ENCODE measurements at places on chromosomes 11 and 22.

DNA sequence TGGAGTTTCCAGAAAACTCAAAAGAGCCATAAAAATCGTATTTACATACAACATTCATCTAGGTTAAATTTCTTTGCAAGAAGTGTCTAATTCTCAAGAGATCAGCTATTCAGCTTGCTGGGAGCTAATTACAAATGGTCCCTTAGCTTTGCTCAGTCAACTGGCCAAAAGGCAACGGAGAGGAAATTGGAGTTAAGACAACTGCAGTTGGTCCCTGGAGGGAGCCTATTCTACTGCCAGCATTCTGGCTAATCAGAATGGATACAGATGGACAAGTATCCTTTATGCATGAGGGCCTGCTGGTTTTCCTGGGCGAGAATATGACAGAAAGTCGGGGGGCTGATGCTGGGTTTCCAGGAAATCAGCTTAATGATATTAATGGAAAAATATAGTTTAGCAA is 45.5 kb downstream of the KCNJ1 start:
- no peak for DNase-seq

GRCh38 chr22:30324014-30324730 is 2.6 kb downstream of the TBC1D10A start:
- no peak for DNase-seq

DNA sequence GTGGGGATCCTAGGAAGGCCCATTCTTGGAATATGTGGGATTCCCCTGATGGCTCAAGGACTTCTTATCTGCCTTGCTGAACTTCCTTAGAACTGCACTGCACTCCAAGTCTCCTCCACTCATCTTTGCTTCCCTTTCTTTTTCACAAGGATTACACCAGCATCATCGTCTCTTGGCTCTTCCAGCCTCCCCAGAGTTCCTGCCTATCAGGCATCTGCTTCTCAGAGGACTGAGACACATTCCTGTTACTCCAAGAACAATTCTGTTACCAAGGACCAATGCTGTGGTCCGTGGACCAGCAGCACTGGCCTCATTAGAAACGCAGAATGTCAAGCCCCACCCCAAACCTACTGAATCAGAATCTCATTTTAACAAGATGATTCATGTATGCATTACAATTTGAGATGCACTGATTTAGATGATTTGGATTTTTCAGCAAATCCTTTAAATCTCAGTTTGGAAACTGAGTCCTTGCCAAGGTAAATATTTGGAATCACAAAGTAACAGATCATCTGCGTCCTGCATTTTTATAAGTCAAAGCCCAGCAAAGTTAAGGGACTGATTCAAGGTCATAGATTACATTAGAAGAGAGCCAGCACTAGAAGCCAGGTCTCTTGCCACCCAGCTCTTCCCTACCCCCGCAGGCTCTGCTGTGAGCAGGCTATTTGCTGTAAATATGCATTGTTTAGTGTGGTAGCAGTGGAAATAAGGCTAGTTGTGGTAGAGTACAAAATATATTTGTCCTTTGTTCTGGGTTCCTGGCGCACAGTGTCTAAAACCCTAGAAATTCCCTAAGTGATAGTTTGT is 110.9 kb downstream of the SWAP70 start:
- DNase-seq = no peak

GRCh38 chr11:122832721-122833470 is 5.4 kb upstream of the CRTAM start:
- DNase-seq = no peak

All from activated CD4-positive, alpha-beta T cell treated with anti-CD3 and anti-CD28 coated beads, Interleukin-2, amount 50 U/mL, for 48 hours (primary cell).